ENCODE measurements at places on chromosomes 1 and 21.
A peak's percentile ranks its signal among the peaks of the same experiment; 100 is the strongest.

DNA sequence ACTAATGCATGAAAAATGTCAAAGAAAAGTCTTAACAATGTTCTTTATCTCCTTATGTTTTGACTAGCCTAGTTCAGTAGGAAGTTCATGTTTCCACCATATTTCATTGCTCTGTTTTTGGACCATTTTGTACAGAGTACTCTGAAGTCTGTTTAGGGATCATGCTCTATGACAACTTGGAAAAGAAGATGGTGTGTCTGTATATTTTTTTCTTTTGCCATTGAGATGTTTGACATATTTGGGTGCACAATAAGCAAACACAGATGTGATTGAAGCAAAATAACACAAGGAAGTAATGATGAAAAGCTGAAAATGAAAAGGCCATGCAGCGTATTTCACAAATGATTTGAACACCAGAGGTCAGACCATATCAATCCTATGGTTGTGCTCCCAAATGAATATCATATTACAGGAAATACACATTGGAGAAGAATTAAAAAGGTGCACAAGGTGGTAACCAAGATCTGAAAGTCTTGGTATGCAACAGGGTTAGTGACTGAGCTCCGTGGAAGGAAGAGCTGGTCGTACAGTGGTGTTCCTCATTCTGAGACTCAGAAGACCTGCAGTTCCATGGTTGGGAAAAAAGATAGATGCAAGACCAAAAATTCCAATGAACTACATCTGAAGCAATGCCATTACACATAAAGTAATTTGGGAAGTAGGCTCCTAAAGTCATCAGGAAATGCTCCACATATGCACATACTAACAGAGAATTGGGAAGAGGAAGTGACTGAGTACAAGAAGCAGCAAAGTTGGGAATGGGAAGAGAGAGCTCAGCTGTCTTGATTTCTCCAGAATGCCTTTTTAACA, 463.5 kb downstream of the LMO4 start:
- no peaks in the 10 kb centered on the region for H3K27me3 ChIP-seq
- H3K4me1 ChIP-seq = no peaks in the 10 kb centered on the region

GRCh38 chr1:86184426-86184825, 27.9 kb upstream of the COL24A1 start:
- no peaks in the 10 kb centered on the region for H3K4me1 ChIP-seq
- H3K27ac ChIP-seq = no peak overlapping the region
- no peak overlapping the region for H3K4me3 ChIP-seq
- H3K27me3 ChIP-seq = no peaks in the 10 kb centered on the region
- DNase-seq = no peak

- no peaks in the 10 kb centered on the region for H3K36me3 ChIP-seq
- no peak overlapping the region for H3K4me3 ChIP-seq
- no peaks in the 10 kb centered on the region for H3K27me3 ChIP-seq
- no peaks in the 10 kb centered on the region for H3K4me1 ChIP-seq
- DNase-seq = no peak
These were observed 54.0 kb downstream of the COLGALT2 start for GRCh38 chr1:183983371-183984105.

GRCh38 chr1:41243079-41243385, 926 bp upstream of the SCMH1 start:
- H3K4me1 ChIP-seq = peaks cover 37% of the 10 kb centered on the region
- DNase-seq = no peak
- no peak overlapping the region for H3K27ac ChIP-seq
- H3K36me3 ChIP-seq = no peaks in the 10 kb centered on the region
- no peaks in the 10 kb centered on the region for H3K27me3 ChIP-seq
- H3K4me3 ChIP-seq = no peak overlapping the region

DNA sequence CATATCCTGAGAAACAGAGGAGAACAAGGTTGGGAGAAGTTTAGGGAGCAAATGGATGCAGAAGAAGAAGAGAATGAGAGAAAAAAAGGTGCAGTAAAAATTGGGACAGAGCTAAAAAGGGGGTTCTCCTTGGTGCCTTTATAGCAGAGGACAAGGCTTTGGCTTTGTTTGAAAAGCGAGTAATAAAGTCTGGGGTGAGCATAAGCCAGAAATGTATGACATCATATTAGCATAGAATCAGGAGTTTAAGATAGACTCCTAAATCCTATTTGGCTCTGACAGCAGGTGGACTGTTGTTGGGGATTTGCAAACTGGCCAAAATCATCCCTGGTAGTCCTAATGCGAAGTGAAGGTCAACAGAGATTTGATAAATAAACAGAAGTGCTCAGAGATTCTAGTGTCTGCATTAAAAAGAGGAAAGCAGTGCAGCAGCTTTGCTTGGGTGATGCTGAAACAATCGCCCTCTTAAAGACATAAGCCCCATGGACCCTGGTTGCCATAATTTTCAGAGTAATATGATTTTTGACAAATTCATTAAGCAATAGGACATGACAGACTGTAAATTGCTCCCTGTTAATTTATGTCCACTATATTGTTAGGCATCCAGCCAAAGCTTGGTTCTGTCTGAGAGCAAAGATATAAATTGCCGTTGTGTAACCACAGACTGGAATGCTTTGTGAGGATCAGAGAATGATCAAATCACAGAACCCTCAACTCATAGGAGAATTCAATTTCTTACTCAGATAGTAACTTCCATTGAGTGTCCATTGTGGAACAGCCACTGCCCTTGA, 385.0 kb upstream of the NFIA start:
- no peaks in the 10 kb centered on the region for H3K27me3 ChIP-seq
- no peak for DNase-seq
- no peaks in the 10 kb centered on the region for H3K4me1 ChIP-seq
- H3K36me3 ChIP-seq = no peaks in the 10 kb centered on the region
- H3K27ac ChIP-seq = no peak overlapping the region

DNA sequence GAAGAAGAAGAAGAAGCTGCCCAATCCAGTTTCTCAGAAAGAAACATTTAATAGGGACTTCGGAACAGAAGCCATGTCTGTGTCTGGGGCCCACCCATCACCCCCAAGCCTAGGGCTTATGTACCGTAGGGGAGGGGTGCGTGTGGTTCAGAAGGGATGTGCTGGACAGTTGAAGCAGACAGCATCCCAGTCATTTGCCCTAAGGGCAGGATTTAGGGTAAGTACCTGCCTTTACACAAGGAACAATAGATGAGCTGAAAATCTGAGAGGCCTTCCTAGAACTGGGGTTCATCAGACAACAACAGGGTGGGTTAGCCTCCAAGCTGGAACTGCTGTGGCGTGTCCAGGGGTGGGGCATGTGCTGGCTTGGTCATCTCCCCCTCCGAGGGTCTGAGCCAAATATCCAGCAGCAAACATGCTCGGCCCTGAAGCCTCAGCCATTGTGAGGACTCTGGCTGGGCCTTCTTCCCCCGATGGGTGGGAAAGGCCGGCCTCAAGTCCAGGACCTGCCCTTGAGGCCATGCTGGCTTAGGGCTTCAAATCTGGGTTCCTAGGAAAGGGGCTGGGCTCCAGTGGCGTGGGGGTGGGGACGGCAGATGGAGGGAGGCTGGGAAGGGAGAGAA, 12.1 kb downstream of the CSTB start:
- H3K36me3 ChIP-seq = peaks cover 21% of the 10 kb centered on the region
- H3K27me3 ChIP-seq = no peaks in the 10 kb centered on the region
- no peak overlapping the region for H3K27ac ChIP-seq
- H3K4me3 ChIP-seq = no peak overlapping the region
- DNase-seq = no peak

- no peak for DNase-seq
- no peak overlapping the region for H3K4me3 ChIP-seq
- H3K27me3 ChIP-seq = no peaks in the 10 kb centered on the region
- H3K36me3 ChIP-seq = peaks cover 43% of the 10 kb centered on the region
- H3K4me1 ChIP-seq = no peaks in the 10 kb centered on the region
These were observed 34.8 kb upstream of the IKBKE start for GRCh38 chr1:206435445-206435844.

- no peak overlapping the region for H3K4me3 ChIP-seq
- DNase-seq = no peak
- no peaks in the 10 kb centered on the region for H3K27me3 ChIP-seq
- no peaks in the 10 kb centered on the region for H3K36me3 ChIP-seq
These were observed 35.1 kb downstream of the FRRS1 start for GRCh38 chr1:99731384-99731783.

- peaks cover 2% of the 10 kb centered on the region for H3K36me3 ChIP-seq
- H3K27ac ChIP-seq = no peak overlapping the region
- no peaks in the 10 kb centered on the region for H3K4me1 ChIP-seq
- H3K27me3 ChIP-seq = no peaks in the 10 kb centered on the region
- DNase-seq = no peak
These were observed 43.4 kb downstream of the TSNAX start for GRCh38 chr1:231571904-231572303.

DNA sequence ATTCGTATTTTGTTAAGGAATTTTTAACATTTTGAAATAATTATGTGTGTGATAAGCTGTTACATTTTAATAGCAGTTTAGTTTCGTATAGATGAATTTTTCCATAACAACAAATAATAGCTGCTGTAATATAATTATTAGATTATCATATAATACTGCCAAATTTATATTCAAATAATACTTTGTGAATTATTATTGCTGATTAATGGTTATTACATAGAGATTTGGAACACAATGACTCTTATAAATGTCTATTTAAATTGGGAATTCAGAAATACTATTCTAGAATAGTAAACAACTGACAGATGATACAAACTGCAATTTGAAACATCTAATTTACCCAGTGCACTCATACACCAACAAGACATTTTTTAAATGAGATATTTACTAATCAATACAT, 73.2 kb upstream of the NEK7 start:
- H3K4me3 ChIP-seq = no peak overlapping the region
- no peak for DNase-seq
- H3K27me3 ChIP-seq = no peaks in the 10 kb centered on the region
- H3K27ac ChIP-seq = no peak overlapping the region
- H3K36me3 ChIP-seq = no peaks in the 10 kb centered on the region
- no peaks in the 10 kb centered on the region for H3K4me1 ChIP-seq

DNA sequence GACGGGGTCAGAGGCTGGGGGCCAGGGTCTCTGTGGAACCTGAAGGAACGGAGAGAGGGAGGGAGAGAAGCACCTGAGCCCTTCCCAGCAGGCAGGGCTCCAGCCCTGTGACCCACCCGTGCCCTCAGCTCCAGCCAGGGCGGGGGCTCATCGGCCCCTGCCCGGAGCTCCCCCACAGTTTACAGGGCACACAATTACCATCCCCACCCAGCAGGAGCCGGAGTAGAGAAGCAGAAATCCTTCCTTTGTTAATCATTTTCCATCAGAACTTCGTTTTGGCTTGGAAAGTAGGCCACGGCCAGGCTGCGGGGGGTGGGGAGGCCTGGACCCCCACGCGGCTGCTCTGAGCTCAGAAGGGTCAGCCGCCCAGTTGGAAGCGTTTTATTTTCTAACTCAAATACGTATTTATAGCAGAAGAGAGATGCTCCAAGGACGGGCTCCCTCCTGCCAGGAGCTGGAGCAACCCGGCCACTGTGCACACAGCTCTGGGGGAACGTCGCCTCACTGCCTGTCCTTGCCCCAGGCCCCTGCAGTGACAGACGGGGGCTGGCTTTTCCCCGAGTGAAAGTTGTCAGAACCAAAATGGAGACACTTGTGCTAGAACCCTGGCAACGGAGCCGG, 42.7 kb upstream of the ADARB1 start:
- H3K4me1 ChIP-seq = peaks cover 20% of the 10 kb centered on the region
- no peak overlapping the region for H3K27ac ChIP-seq
- H3K27me3 ChIP-seq = no peaks in the 10 kb centered on the region
- no peak for DNase-seq
- no peaks in the 10 kb centered on the region for H3K36me3 ChIP-seq

GRCh38 chr1:118933051-118933781, 54.9 kb downstream of the TBX15 start:
- no peak for DNase-seq
- H3K4me1 ChIP-seq = no peaks in the 10 kb centered on the region
- no peak overlapping the region for H3K4me3 ChIP-seq
- H3K27me3 ChIP-seq = no peaks in the 10 kb centered on the region

GRCh38 chr1:47361380-47361779, 27.8 kb downstream of the CMPK1 start:
- no peaks in the 10 kb centered on the region for H3K27me3 ChIP-seq
- H3K4me3 ChIP-seq = no peak overlapping the region
- no peaks in the 10 kb centered on the region for H3K4me1 ChIP-seq

- no peak overlapping the region for H3K4me3 ChIP-seq
- H3K4me1 ChIP-seq = no peaks in the 10 kb centered on the region
- DNase-seq = no peak
- no peaks in the 10 kb centered on the region for H3K36me3 ChIP-seq
- no peaks in the 10 kb centered on the region for H3K27me3 ChIP-seq
- peak overlapping the region; percentile 5 for H3K27ac ChIP-seq
These were observed 32.0 kb upstream of the EPS15 start for GRCh38 chr1:51551081-51551480.

DNA sequence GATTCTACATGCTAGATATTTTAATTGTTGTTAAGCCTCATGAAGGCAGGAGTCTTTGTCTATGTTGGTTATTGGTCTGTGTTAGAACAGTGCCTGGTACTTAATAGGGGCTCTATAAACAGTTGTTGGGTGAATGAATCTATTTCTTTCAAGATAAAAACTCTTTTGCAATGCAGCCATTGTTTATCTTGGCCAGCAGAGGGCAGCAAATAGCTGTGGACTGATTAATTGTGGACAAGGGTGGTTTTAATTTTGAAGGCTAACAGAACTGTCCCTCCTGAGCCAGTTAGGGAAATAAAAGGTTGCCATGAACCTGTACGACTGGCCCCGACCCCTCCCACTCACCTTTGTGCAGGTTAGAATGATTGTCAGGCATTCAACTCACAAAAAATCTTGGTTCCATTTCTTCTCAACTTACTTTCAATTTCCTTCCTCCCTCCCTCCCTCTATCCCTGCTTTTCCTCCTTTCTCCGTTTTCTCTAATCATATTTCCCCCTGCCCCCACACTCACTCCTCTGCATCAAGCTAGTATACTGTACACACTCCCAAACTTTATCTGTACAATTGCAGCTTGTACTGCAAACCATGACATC, 66.3 kb upstream of the DIRAS3 start:
- no peaks in the 10 kb centered on the region for H3K27me3 ChIP-seq
- H3K4me3 ChIP-seq = no peak overlapping the region
- no peaks in the 10 kb centered on the region for H3K4me1 ChIP-seq
- H3K36me3 ChIP-seq = no peaks in the 10 kb centered on the region
- peak; percentile 72 for DNase-seq
- H3K27ac ChIP-seq = no peak overlapping the region

DNA sequence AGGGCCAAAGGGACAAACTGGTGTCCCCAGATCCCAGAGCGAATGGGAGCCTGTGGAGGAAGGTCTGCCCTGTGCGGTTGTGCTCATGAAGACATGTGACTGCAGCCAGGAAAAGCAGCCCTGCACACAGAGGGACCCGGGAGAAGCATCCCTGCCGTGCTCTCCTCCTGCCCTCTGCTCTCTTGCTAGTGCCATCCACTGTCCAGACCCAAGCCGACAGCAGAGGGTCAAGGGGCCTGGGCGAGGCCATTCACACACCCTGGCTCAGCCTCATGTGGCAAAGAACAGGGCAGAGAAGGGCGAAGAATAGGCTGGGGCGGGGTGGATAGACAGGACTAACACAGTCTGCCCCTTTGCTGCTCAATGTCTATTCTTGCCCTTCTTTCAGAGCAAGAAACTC, 17.4 kb downstream of the DMRTB1 start:
- H3K27ac ChIP-seq = no peak overlapping the region
- no peaks in the 10 kb centered on the region for H3K4me1 ChIP-seq
- H3K27me3 ChIP-seq = no peaks in the 10 kb centered on the region
- H3K36me3 ChIP-seq = no peaks in the 10 kb centered on the region
- no peak overlapping the region for H3K4me3 ChIP-seq

- H3K27me3 ChIP-seq = no peaks in the 10 kb centered on the region
- no peak overlapping the region for H3K4me3 ChIP-seq
- H3K27ac ChIP-seq = no peak overlapping the region
These were observed 6.0 kb upstream of the NLRP3 start for GRCh38 chr1:247409869-247410544.
